Activated T-helper 1 cell treated with anti-CD3 and anti-CD28 coated beads, Interleukin-2, amount 50 U/mL, for 16 hours (primary cell): ENCODE measurements at places on chromosomes 5 and 9.

DNA sequence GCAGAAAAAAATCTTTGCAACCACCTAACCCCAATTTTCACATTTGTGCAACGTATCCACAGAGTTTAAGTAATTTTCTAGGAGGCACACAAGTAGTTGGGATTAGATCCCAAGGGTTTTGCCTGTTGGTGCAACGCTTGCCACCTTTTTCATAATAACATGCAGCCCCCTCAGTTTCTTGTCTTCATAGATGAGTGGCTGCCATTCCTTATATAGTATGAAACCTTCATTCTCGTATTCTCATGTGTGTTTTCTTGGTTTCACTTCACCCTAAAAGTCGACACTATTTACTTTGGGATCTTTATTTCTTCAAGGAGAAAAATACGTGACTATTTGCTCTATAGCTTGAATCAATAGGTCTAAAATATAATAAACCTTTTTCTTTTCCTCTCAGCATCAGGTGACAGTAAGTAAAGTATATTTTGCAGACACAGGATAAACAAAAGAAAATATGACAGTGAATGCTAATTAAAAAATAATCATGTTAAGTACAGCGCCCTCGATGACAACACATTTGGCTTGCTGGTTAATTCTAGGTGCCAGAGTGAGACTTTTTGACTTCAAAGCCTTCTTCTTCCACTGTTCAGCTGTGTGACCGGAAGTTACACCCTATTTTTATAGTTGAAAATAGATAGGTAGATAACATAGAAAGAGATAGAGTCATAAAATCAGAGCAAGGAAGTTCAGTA, 342.8 kb upstream of the CCNG1 start:
- no peak for DNase-seq

DNA sequence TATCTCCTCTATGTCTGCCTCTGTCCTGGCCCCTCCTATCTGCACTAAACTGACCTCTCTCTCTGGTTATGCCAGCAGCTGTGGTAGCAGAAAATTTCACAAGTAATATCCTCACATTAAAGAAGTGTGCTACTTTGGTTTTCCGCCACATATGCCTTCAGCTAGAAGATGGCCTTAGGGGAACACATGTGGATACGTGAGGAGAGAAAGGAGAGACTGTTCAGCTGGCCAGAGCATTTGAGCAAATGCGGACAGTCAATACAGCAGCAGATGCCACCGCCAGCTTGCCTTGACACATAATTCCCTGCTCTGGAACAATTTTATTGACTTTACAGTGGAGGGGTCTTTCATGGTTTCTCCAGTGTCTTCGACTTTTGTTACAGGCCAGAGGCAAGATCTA, 434.6 kb downstream of the TAF11L14 start:
- no peak for DNase-seq

GRCh38 chr5:116361171-116361967, 213.3 kb downstream of the SEMA6A start:
- no peak for DNase-seq

DNA sequence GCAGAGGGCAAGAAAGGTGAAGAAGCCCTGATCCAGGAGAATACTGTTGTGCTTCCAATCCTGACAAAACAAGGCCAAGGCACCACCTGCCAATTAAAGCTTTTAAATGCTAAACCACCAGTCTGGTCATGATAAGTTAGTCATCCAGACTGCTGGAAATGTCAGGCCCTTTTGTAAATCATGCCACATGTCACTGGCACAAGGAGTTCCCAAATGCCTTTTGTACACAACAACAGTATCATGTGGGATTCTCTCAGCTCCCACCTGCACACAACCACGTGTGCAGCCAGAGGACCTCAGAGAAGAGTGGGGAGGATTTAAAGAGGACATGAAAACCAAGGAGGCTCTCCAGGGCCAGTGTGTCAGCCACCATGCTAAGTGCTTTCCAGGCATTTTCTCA, 99.3 kb downstream of the CDK5RAP2 start:
- no peak for DNase-seq

DNA sequence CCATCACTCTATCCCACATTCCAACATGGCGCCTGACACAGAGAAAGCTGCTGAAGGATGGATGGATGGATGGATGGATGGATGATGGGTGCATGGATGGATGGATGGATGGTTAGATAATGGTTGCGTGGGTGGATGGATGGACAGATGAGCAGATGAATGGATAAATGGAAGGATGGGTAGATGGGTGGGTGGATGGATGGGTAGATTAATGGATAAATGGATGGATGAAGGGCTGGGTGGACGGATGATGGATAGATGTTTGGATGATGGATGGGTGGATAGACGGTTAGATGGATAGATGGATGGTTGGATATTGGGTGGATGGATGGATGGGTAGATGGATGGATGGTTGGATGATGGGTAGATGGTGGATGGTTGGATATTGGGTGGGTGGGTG, 4.5 kb downstream of the LCN12 start:
- DNase-seq, result no peak

GRCh38 chr5:68318955-68319705, 103.6 kb downstream of the PIK3R1 start:
- DNase-seq, result no peak

- DNase-seq, result no peak
Measured at GRCh38 chr5:76379316-76379715, 23.8 kb upstream of the IQGAP2 start.

- DNase-seq, result no peak
Measured at GRCh38 chr5:147901599-147902039, 4.7 kb downstream of the C5orf46 start.

- no peak for DNase-seq
Measured at GRCh38 chr5:74186356-74187315, 453.9 kb downstream of the ENC1 start.

GRCh38 chr9:3980771-3981170, 319.1 kb downstream of the GLIS3 start:
- no peak for DNase-seq

DNA sequence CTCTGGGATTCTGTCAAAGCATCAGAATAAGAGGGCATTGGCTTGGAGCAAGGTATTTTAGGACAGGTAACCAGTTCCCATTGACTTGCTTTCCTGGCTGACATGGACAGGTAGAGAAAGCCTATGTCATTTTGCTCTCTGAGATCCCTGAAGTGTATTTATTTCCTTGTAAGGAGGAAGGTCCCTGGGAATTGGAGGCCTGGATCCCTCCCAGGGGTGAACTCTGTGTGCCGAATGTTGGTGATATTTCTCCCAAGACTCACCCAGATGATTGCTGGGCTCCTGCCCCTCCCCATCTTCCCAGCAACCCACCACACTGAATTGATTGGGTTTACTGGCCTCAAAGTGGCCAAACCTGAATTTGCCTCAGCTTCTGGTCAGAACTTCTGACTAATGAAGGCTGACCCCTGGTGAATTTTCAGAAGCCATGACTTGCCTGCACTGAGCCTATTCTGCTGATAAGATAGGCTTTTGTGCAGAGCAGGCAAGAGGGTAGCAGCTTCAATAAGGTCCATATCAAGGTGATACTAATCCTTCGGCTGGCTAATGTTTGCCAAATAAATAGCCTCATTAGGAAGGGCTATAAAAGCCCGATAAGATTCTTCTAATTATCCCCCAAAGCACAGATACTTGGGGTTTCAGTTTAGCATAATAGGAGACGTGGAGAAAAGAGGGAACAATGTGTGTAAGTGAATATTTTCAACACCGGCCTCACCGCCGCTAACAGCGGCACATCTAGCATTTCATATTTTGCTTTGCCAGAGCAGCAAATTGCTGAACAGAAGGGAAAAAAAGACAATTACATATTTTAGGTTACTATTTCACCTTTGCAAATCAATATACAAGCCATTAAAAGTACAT, 152.9 kb upstream of the PITX1 start:
- DNase-seq, result no peak

- no peak for DNase-seq
Measured at GRCh38 chr5:126189862-126190261, 233.3 kb upstream of the GRAMD2B start.

DNA sequence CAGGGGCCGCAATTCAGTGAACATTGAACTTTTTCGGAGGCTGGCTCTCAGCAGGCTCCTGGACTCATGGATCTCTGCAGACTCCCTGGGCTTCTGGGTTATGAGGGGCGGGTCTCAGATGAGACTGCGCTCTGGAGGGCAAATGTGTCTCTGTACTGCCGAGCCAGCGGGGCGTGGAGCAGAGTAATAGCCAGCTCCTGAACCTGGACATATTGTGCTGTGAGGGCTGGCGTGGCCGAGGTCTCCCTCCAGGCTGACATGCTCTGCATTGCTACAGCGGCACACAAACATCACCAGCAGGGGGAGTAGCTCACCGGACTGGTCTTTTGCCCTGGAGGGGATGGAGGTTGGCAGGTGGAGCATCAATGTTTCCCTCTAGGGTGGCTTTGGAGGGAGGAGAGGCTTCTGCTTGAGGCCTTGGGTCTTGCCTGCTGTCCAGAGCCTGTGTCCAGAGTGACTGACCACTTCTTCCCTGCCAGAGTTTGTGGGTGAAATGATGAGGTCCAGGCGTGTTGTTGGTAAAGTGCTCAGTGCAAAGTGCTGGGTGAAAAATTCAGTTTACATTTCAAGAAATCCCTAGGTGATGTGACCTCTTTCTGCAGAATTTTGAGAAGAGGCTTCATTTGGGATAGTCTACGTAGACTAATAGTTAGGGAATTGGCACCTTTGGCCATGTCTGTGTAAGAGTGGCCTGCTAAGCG, 10.9 kb upstream of the GADD45G start:
- peak; percentile 38 for DNase-seq

GRCh38 chr9:79208791-79209396, 362.9 kb upstream of the TLE4 start:
- DNase-seq, result no peak

GRCh38 chr5:69167493-69167855, 524 bp downstream of the CCNB1 start:
- DNase-seq, result no peak

GRCh38 chr5:75538211-75538610, 26.5 kb downstream of the POLK start:
- no peak for DNase-seq

DNA sequence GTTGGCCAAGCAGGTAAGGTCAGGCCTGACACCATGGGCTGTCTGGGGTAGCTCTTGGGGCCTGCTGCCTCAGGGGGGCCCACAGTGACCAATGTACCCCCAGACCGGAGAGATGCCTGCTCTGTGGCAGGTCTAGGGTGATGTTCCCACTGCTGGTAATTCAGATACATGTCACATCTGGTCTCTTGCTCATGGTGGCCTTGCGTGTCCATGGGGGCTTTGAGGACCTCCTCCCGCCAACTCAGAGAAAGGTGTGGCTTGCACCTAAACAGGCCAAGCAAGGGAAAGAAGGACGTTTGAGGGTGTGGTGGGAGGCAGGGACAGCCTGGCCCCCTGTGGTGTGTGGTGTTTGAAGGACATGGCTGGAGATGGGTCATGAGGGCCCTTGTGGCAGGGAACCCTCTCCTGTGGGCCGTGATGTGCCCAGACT, 75.2 kb downstream of the PHF2 start:
- DNase-seq, result no peak

GRCh38 chr5:179265514-179266290, 79.6 kb downstream of the ADAMTS2 start:
- DNase-seq, result no peak

GRCh38 chr5:19927170-19927569, 60.8 kb downstream of the CDH18 start:
- DNase-seq, result no peak

DNA sequence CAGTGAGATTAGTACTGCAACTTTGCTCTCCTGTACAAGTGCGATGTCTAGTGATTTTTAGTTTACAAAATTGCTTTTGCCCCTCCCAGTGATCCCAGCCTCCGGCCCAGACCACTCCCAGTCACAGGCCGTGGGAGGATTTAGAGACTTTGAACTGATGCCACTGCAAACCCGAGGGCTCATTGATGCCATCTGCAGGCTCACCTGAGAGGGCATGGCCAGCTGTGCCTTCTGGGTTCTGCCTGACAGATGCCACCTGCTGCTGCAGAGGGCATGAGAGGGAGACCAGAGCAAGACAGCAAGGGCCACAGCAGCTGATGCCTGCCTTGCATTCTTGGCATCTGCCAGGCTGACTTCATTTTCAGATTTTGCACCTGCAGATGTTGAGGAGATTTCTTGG, 593.8 kb downstream of the CDK5RAP2 start:
- DNase-seq, result no peak

DNA sequence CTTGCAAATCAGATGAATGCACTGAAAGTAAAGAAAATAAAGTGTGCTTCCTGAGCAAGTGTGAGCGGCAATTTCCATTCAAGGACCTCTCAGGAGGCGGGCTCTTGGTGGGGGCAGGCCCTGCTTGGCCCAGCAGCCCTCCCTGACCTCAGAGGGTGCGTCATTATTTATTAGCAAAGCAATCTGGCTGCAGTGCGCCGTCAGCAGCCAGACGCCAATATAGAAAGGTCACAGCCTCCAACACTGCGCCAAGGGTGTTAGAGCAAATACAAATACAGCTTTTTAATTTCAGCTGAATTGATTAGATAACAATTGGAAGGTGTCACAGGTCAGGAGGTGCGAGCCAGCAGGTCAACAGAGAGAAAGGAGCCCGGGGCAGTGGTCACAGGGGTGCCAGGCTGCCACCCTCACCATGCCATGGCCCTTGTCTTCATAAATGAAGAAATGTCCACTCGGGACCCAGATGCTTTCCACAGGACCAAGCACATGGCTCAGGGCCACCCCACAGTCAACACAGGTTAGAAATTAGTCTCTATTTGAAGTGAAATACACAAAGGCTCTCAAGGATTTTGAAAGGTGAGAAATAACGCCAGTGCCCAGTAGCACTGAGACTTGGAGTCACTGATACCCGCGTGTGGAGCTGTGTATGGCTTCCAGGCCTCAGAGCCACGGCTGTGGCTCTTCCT, 309.8 kb downstream of the IRX2 start:
- DNase-seq, result no peak

DNA sequence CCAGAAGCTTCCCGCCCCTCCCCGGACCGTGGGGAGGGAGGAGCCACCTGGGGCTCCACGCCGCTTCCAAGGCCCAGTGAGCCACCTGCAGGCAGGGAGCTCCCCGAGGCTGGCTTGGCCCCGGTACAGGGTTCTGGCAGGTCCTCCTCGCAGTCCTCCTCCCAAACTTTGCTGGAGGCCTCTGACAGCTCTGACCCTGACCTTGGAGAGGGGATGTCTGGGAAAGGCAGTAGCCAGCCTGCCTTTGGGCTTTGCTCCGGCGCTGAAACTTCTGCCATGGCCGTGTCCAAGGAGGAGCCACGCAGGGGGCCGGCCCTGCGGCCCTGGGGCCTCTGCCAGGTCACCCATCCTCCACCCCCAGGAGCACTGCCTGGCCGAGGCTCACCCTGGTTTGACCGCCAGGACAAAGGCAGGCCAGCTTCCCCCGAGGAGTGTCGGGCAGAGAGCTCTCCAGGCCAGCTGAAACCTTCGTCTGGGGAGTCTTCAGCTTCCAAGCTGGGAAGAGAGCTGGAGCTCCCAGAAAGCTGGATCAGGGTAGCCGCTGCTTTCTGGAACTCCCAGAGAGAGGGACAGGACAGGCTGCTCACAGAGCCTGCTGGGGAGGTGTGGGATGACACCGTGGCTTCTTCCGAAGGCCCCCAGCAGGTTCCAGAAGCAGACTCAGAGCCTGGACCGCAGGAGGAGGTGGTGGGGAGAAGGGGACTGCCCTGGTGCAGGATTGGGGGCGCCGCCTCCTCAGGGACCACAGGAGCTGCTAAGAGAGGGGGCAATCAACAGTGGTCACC, 9.0 kb upstream of the QSOX2 start:
- no peak for DNase-seq
